ENCODE measurements at places on chromosomes 2 and 18.

DNA sequence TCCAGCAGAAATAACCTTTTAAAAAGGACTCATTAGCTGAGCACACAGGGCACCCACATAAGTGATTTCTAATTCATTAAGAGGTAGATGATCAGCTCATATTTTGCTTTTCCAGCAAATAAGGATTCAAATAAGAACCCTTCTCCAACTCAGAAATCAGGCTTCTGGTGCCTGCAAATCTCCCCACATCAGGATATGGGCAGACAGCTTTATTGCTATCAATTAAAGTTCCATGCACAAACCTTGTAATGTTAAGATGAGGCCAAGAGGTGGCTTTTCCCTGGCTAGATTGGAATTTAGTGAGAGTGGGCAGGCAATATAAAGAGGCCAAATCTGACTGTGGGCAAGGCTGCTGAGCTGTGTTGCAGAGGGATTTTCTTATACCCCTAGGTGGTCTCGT lies 193.6 kb downstream of the SH3RF3 start:
- no peak for DNase-seq

GRCh38 chr2:241733391-241734207 lies 831 bp upstream of the D2HGDH start:
- no peak for DNase-seq

- DNase-seq, result no peak
Observed at GRCh38 chr2:10884574-10884975, 27.2 kb upstream of the KCNF1 start.

- DNase-seq, result no peak
Observed at GRCh38 chr2:171745806-171746205, 58.5 kb downstream of the DYNC1I2 start.

DNA sequence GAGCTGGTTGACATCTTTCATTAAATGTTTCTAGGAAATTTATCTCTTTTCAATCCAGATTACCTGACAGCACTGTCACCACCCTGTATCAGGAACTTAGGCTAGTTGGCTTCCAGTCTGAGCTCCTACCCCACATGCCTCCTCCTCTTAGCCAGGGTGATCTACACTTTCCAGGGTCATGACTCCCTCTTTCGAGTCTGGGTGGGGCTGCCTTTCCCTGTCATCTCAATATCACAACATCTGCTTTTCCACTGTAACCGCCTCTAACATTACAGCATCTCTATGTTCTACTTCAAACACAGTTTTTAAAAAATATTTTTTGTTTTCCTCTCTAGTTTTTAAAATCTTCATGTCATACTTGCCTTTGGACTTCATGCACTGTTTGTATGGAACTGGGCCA lies 129.2 kb downstream of the RBMS1 start:
- no peak for DNase-seq

GRCh38 chr2:168348076-168348475 lies 100.7 kb upstream of the STK39 start:
- DNase-seq, result peak; percentile 65

DNA sequence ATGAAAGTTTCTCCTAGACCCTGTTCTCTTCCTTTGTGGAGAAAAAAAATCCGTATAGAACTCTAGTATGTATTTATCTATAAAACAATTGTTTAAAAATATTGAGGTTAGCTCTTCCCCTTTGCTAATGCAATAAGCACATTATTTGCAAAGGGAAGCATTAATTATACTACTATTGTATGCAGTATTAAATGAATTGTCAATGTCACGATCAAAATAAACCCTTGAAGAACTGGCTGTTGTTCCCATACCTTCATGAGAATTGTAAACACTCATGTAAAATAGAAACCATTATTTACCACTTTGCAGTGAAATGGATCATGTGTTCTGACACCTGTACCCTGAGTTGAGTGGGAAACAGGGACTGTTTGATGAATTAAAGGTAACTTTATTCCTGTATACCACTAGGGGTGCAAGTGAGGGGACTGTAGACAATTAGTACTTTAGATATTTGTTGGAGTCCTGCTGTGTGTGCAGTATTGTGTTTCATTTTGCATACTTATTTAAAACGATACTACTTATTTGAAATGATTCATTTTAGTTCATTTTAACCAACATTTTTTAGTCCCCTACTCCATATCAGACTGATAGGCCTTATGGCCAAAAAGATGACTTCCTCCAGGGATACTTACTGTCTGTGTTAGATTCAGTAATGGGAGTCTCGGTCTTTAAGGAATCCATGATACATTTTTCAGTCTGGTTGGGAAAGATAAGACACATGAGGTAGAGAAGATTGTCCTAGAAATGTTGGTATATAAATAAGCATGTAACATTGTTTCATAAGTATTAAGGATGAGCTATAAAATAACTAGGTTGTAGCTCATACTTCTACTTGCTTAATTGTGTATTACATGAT lies 7.9 kb downstream of the PKP4 start:
- DNase-seq, result peak; percentile 56

All from NCI-H526 (cell line).